ENCODE measurements at places on chromosomes 4 and X. TPM values are rescaled to one million over a fixed set of nuclear protein-coding genes. Genes with fewer than 3 reads are reported as not detected.

GRCh38 chr4:1985780-1986577, 22.8 kb downstream of the NELFA start:
- no peaks in the 10 kb centered on the region for H3K27me3 ChIP-seq
- H3K4me3 ChIP-seq: no peak overlapping the region
- H3K27ac ChIP-seq: no peak overlapping the region
- no peaks in the 10 kb centered on the region for H3K4me1 ChIP-seq
- H3K36me3 ChIP-seq: peaks cover 10% of the 10 kb centered on the region
- DNase-seq: no peak

- H3K27me3 ChIP-seq: no peaks in the 10 kb centered on the region
- peaks cover 17% of the 10 kb centered on the region for H3K36me3 ChIP-seq
- peaks cover 10% of the 10 kb centered on the region for H3K4me1 ChIP-seq
- DNase-seq: no peak
- H3K4me3 ChIP-seq: no peak overlapping the region
Observed at GRCh38 chr4:76968937-76969336, 19.4 kb downstream of the SEPTIN11 start.

DNA sequence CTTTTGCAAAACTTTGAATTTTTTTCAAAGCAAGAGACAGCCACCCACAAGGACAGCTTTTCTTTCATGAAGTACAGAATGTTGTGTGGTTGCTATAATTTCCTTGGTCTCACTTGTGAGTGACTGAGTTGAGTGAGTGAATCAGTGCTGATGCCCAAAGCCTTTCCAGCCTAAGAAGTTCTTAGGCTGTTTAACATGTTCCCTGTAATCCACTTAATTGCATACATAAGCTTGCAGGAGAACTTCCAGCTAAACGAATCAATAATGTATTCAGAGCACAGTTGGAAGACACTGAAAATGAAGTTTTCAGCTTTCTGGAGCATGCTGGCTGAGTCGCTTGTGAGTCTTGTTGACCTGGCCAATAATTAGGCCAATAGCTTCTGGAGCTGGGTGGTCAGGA, 42.0 kb upstream of the GK2 start:
- no peaks in the 10 kb centered on the region for H3K4me1 ChIP-seq
- no peaks in the 10 kb centered on the region for H3K27me3 ChIP-seq
- H3K27ac ChIP-seq: no peak overlapping the region
- no peak for DNase-seq
- H3K36me3 ChIP-seq: no peaks in the 10 kb centered on the region

DNA sequence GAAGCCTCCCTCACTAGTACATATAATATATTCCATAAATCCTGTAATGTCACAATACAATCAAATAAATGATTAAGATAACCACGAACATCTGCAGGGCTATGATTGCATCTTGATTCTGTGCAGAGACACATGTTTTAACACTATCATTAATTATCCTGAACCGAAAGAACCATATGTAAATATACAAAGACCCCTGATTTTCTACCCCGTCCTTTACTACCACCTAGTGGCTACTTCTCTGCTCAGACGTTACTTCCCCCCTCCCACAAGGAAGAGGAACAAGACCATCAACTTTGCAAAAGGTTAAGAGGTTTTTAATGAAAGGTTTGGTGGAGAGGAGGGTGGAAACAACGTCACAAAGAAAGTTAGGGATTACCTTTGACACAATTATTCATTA, 134.0 kb downstream of the COL4A6 start:
- no peak for DNase-seq
- H3K4me3 ChIP-seq: no peak overlapping the region
- no peak overlapping the region for H3K27ac ChIP-seq

GRCh38 chr4:8010618-8011017, 71.0 kb upstream of the AFAP1 start:
- H3K4me3 ChIP-seq: no peak overlapping the region
- no peaks in the 10 kb centered on the region for H3K36me3 ChIP-seq
- no peak for DNase-seq
- H3K4me1 ChIP-seq: no peaks in the 10 kb centered on the region
- peaks cover 2% of the 10 kb centered on the region for H3K27me3 ChIP-seq

GRCh38 chrX:17802756-17803155, 58.3 kb downstream of the RAI2 start:
- no peak for DNase-seq
- H3K4me1 ChIP-seq: peaks cover 2% of the 10 kb centered on the region
- no peak overlapping the region for H3K27ac ChIP-seq

DNA sequence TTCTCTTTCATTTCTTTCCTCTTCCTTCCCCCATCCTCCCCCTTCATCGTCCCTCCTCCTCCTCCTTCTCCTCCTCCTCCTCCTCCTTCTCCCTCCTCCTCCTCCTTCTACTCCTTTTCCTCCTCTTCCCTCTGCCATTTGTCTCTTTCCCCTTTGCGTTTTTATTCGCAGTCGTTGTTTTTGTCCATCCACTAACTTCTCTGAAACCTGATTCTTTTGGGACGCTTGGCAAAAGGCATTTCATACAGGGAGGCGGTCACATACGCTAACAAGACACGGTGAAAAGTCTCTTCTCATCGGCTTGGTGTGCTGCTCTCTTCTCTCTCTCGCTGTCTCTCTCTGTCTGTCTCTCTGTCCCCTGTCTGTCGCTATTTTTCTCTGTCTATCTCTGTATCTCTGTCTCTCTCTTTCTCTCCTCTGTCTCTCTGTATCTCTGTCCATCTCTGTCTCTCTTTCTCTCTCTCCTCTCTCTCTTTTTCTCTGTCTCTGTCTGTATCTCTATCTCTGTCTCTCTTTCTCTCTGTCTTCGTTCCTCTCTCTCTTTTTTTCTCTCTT, 5.4 kb upstream of the SHOX start:
- H3K27ac ChIP-seq: no peak overlapping the region
- peaks cover 81% of the 10 kb centered on the region for H3K27me3 ChIP-seq
- DNase-seq: no peak
- no peak overlapping the region for H3K4me3 ChIP-seq
- peaks cover 1% of the 10 kb centered on the region for H3K36me3 ChIP-seq
- peaks cover 4% of the 10 kb centered on the region for H3K4me1 ChIP-seq

DNA sequence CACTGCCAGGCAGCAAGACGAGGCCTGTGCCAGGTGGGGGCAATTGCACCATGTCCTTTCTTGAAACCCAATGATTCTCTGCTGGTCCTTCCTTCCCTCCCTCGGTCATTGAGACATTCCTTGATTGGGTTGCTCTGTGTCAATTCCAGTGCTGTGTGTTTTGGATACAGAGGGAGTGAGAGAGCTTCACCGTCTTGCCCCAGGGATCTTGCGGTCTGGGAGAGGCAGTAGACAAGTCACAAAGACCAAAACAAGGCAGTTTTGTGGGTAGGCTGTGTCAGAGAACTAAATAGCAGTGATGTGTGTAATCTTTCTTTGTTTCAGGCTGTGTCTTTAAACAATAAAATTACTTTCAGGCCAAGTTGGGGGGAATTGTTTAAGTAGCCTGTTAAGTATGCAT, 38.8 kb upstream of the TADA2B start:
- H3K27ac ChIP-seq: no peak overlapping the region
- H3K4me3 ChIP-seq: no peak overlapping the region
- H3K36me3 ChIP-seq: peaks cover 28% of the 10 kb centered on the region

GPR34 gene
- total RNA-seq: 2.7 TPM

TMSB15A gene
- 0.62 TPM for total RNA-seq

TEC gene
- 4.2 TPM for total RNA-seq

ANOS1 gene
- total RNA-seq: 0.08 TPM

PDCL2 gene
- total RNA-seq: not detected

VCX2 gene
- not detected for total RNA-seq

AMTN gene
- not detected for total RNA-seq

Data from activated naive CD8-positive, alpha-beta T cell treated with anti-CD3 and anti-CD28 coated beads, Interleukin-2, amount 10 ng/mL, durations not matched to agents 7 days and 5 days (primary cell).